ACHN (cell line): ENCODE measurements at places on chromosomes 5 and 9.

DNA sequence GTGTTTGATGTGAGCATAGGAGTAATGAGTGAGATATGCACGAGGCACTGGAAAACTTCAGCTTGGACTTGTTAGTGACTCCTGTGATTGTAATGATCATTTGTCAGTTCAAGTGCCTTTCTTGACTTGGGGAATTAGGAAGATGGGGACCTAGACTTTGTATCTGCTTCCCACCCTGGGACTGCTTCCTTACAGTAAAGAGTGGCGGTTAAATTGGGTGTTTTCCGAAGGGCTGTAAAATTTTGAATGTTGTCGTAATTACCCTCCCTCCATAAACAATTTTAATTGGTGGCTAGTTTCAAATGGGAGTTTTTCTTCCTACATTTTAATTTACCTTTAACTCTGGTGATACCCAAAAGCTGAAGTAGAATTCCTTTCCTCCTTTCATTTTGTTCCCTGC lies 23.5 kb upstream of the FAM120AOS start:
- DNase-seq: no peak

DNA sequence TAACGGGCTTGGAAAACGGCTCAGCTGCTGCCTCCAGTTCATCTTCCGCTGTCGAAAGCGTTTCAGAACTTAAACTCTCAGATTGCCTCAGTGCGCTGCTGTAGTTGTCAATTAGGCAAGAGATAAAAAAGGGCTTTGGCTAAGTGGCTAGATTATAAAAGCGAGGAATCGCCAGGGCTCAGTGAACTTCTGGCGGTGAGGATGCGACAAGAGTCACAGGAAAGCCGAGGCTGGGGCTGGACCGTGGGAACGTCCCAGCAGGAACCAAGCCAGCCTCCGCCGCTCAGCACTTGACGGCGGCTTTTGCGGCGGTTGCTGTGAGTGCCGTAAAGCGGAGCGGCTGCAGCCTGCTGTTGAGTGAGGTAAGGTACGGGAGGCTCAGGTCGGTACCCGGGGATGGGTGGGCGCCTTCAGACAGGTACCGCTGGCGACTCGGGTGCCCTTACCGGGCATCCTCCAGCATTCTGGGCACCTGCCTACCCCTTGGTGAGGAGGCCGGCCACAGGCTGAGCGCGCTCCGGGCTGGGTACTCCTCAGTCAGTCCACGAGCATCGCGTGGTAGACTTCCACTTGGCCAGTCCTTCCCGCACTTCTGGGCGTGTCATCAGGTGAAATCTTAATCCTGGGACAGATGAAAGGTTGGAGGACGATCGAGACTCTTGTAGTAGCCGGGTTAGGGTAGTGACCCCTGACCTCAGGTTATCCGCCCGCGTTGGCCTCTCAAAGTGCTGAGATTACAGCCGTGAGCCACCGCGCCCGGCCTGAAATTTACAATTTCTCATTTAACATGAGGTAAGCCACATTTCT lies at the start of gene FKTN:
TSS of gene FKTN (plus strand) at position 328 of the 807 bp plus-strand sequence. CDS start 16,902 bp downstream, outside the sequence.
- DNase-seq: peak; percentile 82

- DNase-seq: no peak
These were observed 6.8 kb downstream of the CXXC5 start for GRCh38 chr5:139654871-139655491.

- DNase-seq: no peak
These were observed 66.0 kb downstream of the GOLPH3 start for GRCh38 chr5:32108167-32108566.

GRCh38 chr5:177249761-177250537 lies 53.6 kb downstream of the RAB24 start:
- DNase-seq: no peak

DNA sequence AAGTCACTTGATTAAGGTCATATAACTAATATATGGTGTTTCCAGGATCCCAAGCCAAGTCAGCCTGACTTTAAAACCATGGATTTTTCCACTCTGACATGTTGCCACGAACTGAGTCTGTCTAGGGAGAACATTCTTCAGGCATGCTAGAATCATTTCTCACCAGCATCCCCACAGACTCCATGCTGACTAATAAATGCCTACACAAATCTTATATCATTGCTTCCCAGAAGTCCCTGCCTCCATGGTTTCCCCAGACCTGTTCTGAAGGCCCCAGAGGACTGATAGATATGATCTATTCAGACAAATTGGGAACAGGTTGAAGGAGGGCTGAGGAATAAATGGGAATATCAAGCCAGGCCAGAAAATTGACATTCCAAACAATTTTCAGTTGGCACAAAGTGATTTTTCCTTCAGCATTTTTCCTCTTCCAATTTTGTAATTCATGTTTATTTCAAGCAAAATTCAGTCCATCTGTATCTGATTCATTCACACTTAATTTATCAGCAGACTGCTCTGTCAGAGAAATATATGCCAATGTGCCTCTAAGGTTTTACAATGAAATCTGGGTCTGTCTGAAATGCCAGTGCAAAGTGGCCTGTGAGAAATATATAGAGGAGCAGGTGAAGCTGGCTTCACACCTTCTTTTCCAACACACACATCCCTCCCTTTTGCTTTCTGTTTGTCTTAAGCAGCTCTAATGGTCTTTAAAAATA lies 413.6 kb upstream of the TNC start:
- DNase-seq: no peak

DNA sequence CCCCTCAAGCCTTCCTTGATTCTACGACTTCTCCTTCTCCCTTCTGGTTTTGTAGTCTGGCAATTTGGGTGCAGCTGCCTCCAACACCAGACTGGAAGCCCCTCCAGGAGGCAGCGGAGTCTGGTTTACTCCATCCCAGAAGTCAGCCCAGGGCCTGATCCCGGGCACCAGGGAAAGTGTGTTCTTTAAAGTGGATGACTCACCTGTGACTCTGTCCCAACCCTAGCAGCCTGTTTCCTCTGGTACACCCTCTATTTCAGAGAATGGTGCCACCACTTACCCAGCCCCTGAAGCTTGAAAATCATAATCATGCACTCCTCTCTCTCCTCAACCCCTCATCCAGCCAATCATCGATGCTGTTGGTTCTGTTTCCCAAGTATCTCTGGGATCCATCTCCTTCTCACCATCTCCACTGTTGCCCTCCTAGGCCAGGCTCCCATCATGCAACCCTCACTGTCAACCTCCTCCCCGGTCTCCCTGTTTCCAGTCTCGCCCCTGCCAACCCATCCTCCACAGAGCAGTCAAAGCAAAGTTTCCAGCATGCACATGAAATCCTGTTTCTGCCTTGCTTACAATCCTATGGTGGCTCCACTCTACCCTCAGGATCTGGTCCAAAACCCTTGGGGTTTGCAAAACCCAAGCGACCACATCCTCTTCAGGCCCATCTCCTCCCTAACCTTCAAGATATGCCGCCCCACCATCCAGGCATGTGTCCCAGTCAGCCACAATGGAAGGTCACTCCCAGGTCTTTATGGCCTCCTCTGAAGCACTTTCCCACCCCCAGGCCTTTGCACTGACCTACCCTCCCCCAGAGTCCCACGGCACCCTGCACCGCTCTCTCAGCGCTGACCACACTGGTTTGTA lies 10.5 kb downstream of the LHX6 start:
- no peak for DNase-seq

- DNase-seq: no peak
These were observed 116.7 kb downstream of the DOCK2 start for GRCh38 chr5:169753795-169754194.

GRCh38 chr5:16009256-16009655 lies 170.3 kb downstream of the MARCHF11 start:
- no peak for DNase-seq

- DNase-seq: no peak
These were observed 238.4 kb downstream of the NR2F1-AS1 start for GRCh38 chr5:93342563-93343061.

GRCh38 chr5:122434205-122434970 lies 122.4 kb downstream of the SNCAIP start:
- no peak for DNase-seq

GRCh38 chr5:88438006-88438405 lies 169.4 kb upstream of the TMEM161B start:
- peak; percentile 80 for DNase-seq

- DNase-seq: no peak
These were observed 390.9 kb upstream of the DAB2 start for GRCh38 chr5:39815711-39816110.

DNA sequence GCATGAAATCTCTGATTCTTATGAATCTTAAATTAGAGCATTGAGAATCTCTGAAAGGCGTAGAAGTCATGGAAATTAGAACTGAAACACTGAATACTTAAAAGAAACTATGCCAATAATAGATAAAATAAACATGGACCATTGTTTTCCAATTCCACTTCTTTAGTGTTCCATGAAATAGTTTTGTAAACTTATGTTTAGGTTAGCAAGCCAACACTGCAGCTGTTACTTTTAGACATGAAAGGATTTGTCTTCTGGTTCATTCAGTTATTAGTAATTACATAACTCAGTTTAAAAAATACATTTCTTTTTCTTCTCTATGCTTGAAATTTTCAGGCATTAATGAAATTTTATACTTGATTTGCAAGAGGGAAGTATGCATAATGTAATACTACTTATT lies 733.4 kb upstream of the NUDT12 start:
- DNase-seq: no peak

DNA sequence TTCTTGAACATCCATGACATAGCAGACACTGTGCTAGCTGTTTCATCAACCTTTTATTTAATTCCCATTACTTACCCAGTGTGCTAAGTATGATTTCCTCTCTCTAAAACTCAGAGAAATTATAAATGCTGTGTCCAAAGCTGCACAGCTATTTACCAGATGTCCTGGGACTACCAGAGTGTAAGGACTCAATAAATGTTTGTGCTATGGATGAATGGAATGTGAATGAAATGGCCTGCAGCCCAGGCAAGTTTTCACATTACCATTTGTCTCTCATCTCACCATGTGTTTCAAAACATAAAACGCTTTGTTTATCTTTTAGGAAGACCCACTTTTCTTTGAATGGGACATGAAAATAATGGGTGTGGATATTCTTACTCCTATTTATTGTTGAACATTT lies 96.2 kb downstream of the ARHGEF28 start:
- DNase-seq: no peak

DNA sequence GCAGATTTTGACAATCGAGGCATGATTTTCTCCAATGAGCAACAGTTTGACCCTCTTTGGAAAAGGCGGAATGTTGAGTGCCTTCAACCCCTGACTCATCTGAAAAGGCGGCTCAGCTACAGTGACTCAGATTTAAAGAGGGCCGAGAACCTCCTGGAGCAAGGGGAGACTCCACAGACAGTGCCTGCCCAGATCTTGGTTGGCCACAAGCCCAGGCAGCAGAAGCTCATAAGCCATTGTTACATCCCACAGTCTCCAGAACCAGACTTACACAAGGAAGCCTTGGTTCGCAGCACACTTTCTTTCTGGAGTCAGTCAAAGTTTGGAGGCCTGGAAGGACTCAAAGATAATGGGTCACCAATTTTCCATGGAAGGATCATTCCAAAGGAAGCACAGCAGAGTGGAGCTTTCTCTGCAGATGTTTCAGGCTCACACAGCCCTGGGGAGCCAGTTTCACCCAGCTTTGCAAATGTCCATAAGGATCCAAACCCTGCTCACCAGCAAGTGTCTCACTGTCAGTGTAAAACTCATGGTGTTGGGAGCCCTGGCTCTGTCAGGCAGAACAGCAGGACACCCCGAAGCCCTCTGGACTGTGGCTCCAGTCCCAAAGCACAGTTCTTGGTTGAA lies 13.6 kb downstream of the PTPDC1 start:
- peak; percentile 25 for DNase-seq

DNA sequence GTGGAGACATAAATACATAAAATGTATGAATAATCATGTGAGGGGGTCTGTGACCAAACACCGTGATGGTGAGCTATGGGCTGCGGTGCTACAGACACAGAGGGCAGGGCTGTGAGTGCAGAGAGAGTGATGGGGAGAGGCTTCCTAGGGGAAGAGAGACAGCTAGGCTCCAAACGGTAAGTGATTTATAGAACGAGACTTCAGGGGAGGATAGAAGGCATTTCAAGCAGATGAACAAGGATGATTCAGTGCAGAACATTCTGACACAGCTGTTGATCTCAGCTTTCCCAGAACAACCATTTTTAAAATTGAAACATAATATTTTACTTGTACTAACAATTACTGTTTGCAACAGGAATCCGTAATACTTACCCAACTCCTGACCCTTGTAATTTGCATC lies 100.7 kb downstream of the GAS1 start:
- no peak for DNase-seq
